ENCODE measurements at places on chromosomes 1 and 21. TPM values are rescaled to one million over a fixed set of nuclear protein-coding genes. Genes with fewer than 3 reads are reported as not detected.

Gene ANGPTL1
- total RNA-seq = 1.5 TPM

GRCh38 chr1:39107341-39108290, 81.5 kb downstream of the NDUFS5 start:
- DNase-seq = no peak

DNA sequence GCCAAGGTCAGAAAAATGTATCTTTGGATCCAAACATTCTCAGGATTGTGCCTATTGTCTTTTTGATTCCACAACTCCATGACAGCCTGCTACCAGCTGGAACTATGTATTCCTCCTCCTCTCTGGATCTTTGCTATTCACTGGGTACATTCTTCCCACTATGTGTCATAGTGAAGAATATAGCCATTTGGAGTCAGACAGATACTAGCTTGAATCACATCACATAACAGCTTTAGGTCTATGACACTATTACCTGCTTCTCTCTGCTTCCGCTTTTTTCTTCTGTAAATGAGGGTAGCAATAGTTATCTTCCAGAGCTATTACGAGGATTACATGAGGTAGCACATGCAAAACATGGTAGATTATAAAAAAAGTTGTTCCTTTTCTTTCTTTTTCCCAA, 5.4 kb upstream of the EXO1 start:
- DNase-seq = no peak

Gene TRIM46
- 1.1 TPM for total RNA-seq

Gene CYP4B1
- total RNA-seq = not detected

DNA sequence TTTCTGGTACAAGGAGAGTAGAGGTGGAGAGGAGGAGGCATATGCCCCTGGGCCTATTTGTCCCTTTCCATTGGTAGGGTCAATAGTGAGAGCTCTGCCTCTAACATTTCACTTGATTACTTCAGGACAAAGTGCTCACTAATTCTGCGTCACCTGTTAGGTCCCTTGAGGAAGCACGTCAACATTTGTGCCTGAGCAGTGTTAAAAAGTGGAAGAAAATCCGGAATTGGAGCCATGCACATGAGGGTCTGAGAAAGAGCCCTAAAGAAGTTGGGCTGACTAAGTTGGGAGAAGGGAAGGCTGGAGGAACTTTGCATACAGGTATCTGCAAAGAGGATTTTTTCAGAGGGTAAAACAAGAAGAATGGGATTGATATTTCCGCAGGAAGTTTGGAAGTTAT, 1.9 kb downstream of the SLC25A44 start:
- no peak for DNase-seq

DNA sequence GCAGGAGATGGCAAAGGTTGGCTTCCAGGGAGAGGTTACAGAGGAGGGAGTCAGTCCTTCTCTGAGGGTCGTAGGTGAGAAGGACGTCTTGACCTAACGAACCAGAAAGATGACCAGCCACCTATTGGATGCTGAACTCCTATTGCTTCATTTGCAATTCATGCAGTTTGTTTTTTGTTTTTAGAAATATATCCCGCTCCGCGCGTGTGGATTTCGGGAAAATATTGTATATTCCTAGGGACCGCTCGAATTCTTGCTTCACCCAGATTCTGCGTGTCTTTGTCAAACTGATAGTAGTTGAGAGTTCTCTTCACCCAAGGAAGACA, 564 bp downstream of the DISP1 start:
- no peak for DNase-seq

DNA sequence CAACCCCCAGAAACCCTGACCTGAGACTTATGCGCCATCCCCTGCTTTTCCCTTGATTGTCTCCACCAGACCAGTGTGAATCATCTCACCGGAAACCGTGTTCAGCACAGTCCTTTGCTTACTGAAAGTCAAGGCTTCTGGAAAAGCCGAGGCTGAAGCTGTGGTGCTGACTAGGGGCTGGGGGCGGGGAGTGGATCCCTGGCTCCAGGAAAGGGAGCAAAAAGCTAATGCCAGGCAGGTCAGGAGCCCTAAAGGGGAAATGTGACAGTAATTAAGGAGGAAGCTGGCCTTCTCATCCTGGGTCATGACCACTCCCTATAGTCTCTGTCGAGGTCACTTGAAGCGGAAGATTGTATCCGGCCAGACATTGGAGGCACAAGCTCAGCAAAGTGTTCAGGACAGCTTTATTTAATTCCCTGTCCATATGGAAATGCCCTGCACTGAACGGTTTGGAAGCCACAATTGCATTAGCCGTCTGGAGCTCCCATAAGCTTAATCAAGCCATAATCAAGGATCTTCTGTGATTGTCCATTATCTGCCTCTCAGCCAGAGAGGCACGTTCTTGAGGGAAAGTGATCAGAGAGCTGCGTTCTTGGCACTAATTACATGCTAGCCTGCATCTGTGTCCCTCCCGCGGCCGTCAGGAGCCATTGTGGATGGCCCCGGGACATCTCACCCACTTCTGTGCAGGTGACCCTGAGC, 403.6 kb downstream of the RRAGC start:
- DNase-seq = no peak

GRCh38 chr21:31493350-31493880, 149.4 kb upstream of the TIAM1 start:
- no peak for DNase-seq

Gene ANKRD34A
- total RNA-seq = 0.70 TPM

- no peak for DNase-seq
Measured at GRCh38 chr1:226973898-226974543, 33.9 kb downstream of the COQ8A start.

Gene KRTAP12-2
- total RNA-seq = not detected

Gene MROH7
- not detected for total RNA-seq

- no peak for DNase-seq
Measured at GRCh38 chr1:47650611-47651010, 212.8 kb downstream of the FOXD2 start.

DNA sequence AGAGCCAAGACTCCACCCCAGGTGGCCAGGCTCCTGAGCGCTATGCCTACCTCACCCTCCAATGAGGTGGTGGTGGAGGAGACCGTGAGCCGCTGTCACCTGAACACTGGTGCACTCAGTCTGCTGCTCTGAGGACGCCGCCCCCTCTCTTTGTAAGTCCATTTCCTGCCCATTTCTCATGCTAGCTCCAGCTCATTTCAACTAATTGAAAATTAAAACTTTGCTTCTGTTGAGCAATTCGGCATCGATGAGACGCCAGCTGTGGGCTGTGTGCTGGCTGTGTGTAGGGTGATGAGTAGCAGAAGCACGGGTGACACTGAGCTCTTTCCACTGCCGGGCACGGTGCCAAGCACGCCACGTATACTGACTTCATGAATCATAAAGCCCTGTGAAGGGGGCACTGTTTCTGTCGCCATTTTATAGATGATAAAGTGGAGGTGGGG, 11.2 kb downstream of the TNFRSF1B start:
- peak; percentile 23 for DNase-seq

- no peak for DNase-seq
Measured at GRCh38 chr21:29718081-29718815, 221.5 kb downstream of the GRIK1 start.

- no peak for DNase-seq
Measured at GRCh38 chr1:36847186-36847585, 187.1 kb downstream of the GRIK3 start.

DNA sequence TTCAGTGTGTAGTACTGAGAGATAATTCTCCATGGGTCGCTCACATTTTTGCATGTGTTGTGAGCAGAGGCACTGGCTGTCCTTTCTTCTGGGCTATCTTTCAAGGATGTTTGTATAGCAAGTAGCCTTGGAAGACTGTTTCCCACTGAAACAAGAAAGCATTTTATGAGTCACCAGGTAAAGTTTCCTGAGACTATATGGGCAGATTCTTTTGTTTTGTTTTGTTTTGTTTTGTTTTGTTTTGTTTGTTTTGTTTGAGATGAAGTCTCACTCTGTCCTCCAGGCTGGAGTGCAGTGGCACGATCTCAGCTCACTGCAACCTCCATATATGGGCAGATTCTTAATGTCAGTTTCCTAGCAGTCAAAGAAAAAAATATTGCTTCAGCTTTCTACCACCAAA, 912.6 kb downstream of the TTLL7 start:
- DNase-seq = peak; percentile 24

GRCh38 chr1:1115136-1115785, 628 bp downstream of the C1orf159 start:
- no peak for DNase-seq

DNA sequence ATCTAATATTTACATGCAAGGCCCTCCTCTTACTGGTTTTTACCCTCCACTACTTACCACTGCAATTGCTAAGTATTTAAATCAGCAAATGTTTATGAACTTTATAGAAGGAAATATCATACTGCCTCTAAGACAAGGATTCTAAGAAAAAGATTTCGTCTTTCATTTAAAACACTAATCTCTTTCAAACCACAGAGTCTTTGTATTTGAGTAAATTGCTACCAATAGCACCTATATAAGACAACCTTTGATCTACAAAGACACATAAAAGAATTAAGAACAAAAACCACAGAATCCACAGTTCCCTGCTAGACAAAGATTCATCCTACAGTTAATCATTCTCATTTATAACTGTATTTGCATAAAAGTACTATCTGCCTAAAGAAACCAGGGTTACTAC, 37.6 kb downstream of the RNF115 start:
- no peak for DNase-seq

Gene TMEM9
- total RNA-seq = 97.5 TPM

GRCh38 chr1:75341537-75341936, 207.3 kb downstream of the LHX8 start:
- DNase-seq = no peak

Gene OLFML3
- total RNA-seq = 8.4 TPM

Gene OR10J1
- not detected for total RNA-seq

Gene SH2D1B
- total RNA-seq = 0.06 TPM

- DNase-seq = no peak
Measured at GRCh38 chr1:212680680-212681389, 18.8 kb downstream of the BATF3 start.

Gene ERO1B
- total RNA-seq = 4.2 TPM

DNA sequence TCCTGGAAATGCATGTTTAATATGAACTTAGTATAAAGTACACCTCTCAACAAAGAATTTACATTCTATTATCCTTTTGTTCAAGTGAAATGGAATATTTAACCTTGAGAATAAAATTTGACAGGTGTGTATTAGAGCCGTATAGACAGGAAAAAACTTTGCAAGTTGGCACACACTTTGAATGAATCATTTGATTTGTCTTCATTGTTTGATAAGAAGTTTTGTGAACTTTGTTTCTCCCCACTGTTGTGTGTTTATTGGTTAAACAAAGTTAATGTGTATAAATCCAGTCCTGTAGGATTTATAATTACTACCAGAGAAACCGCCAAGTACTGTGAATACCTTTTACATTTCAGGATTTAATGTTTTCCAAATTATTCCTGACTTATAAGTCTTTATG, 2.0 kb downstream of the SYDE2 start:
- no peak for DNase-seq

DNA sequence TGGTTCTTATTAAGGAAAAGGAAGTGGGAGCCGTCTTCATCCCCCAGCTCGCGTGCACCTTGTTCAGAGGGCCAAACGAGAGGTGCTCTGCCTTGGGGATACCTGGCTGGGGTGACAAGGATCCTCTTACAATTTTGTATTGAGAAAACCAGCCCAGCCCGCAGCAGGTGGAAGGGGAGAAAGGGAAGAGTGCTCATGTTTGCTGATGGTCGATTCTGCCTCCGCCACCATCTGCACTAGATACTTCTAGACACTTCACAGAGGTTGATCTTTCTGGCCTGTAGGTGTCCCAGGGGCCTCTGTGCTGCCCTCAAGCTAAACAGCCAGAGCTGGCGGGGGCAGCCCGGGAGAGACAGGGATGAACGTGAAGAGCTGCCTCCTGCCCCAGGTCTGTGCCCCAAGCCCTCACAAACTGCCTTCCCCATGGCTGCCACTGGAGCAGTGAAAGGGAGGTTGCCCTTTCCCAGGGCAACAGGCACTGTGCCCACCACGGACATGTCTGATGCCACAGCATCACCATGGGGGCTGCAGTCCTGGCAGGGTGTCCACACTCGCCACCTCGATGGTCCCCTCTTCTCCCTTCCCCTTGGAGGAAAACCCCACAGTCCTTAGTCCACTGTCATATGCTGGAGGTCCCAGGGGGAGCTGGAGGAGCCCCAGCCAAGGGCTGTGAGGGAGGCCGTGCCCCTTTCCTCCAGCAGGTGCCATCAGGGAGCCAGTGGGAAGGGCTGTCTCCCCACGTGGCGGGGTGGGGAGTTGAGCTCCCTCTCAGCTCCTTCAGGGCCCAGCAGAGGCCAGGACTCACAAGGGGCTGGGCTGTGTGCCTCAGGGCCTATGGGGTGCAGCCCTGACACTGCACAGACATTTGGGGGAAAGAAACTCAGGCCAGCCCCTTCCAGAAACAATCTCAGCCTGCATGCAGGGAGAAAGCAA, 8.1 kb downstream of the ADPRS start:
- no peak for DNase-seq

Gene KRTAP20-2
- total RNA-seq = not detected

Gene IL19
- not detected for total RNA-seq

DNA sequence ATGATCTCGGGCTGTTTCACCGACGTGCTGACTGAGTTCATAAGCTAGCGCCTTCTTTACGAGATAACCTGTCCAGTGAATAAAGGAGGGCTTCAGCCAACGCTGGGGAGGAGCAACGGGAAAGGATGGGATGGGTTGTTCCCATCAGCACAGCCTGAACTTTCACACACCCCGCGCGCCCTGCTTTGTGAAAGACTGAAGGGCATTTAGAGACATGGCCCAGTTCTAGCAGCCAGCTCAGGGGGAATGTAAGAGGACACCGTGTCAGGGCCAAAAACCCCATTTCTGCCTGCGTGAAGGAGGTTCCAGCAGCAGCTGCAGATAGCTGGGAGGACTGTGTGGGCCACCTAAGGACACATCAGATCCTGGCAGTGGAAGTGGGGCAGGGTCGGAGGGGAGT, 255.1 kb upstream of the RAB4A start:
- no peak for DNase-seq

GRCh38 chr1:47651311-47652089, 213.7 kb downstream of the FOXD2 start:
- no peak for DNase-seq

Gene ADGRB2
- 3.5 TPM for total RNA-seq

GRCh38 chr1:212188599-212189351, 96.4 kb upstream of the PPP2R5A start:
- no peak for DNase-seq

Gene SERPINC1
- not detected for total RNA-seq

Data from H4 (cell line).